Activated CD8-positive, alpha-beta T cell treated with anti-CD3 and anti-CD28 coated beads, Interleukin-2, amount 10 ng/mL, durations not matched to agents 7 days and 5 days (primary cell): ENCODE measurements at places on chromosomes 16 and 17.

DNA sequence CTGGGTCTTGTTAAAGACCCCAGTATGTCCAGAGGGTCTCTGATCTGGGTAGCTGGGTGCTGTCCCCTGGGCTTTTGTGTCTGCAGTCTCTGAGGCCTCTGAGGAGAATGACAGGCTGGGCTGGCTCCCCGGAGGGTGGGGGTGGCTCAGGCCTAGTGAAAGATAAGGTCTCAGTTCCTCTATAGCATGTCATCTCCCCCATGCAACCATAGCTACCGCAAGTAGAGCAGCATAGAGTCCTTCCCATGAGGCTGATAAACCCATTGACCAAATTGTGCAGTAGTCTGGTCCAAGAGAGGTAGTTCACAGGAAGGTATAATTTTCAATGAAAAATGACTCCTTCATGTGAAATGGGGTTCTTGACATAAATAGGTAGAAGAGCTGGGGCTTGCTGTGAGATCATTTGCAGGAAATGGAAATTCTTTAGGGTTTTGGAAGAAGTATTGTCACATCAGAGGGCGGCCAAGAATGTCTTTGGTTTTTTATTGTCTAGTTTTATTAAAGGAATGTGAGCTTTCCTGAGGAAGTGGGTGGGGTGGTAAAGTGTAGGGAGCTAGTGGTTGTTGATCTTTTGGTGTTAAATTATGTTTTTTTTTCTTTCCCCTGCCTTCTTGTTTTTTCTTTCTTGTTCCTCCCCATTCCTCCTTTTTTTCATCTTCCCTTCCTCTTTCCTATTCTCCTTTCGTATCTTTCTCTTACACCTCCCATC, 21.0 kb downstream of the SLC7A6OS start:
- peak; percentile 74 for DNase-seq

DNA sequence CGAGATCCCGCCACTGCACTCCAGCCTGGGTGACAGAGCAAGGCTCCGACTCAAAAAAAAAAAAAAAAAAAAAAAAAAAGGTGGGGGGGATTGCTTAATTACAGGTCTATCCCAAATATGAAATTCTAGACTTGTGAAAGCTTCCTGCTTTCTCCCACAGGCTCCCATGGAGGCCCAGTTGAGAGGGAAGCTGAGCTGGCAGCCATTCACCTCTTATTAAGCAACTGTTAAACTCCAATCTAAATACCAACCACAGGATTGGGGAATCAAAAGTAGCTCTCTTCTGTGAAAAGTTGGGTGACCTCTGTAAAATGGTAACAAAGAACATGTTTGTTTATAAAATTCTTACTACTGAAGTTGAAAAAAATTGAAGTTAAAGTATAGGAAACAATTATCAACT, 45.8 kb upstream of the STAC2 start:
- no peak for DNase-seq

DNA sequence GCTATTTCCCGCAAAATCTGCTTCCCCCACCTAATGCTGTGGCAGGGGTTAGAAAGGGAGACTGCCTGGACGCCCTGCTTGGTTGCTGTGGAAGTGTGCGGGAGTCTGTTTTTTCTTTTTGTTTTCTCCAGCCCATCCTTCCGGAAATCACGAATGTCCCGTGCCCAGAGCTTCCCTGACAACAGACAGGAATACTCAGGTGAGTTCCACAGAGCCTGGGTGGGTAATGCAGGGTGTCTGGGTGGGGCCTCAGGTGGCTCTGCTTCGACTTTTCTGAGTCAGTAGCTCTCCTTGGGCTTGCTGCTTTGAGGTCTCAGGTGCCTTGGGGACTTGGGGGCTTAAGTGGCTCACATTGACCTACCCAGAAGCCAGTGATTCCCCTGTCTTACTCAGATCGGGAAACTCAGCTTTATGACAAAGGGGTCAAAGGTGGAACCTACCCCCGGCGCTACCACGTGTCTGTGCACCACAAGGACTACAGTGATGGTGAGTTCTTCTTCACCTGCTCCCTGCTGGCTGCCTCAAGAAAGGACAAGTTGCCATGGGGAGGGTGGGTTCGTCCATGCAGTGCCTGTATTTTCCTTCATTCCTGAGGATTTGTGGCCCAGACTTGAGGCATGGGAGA, 11.4 kb downstream of the LIMD2 start:
- DNase-seq, result no peak

DNA sequence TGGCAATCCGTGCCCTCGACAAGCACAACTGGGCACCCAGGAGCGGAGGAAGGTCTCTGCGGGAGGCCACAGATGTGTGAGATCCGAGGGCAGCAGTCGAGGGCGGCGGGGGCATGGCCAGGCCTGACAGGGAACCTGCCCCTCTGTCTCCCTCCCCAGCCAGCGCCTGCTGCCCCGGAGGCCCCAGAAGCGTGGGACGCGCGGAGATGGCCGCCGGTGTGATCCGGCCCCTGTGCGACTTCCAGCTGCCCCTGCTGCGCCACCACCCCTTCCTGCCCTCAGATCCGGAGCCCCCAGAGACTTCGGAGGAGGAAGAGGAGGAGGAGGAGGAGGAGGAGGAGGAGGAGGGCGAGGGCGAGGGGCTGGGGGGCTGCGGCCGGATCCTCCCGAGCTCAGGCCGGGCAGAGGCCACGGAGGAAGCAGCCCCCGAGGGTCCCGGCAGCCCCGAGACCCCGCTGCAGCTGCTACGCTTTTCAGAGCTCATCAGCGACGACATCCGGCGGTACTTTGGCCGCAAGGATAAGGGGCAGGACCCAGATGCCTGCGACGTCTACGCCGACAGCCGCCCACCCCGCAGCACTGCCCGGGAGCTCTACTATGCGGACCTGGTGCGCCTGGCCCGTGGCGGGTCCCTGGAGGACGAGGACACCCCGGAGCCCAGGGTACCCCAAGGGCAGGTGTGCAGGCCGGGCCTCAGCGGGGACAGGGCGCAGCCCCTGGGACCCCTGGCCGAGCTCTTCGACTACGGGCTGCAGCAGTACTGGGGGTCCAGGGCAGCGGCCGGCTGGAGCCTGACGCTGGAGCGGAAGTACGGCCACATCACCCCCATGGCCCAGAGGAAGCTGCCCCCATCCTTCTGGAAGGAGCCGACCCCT, 1.7 kb downstream of the PERCC1 start:
- no peak for DNase-seq

GRCh38 chr16:66293207-66293735, 73.2 kb upstream of the CDH5 start:
- no peak for DNase-seq

- no peak for DNase-seq
Measured at GRCh38 chr17:21358682-21359482, 17.3 kb upstream of the KCNJ12 start.

- DNase-seq, result no peak
Measured at GRCh38 chr16:86288716-86289294, 221.5 kb upstream of the FOXF1 start.

GRCh38 chr17:59914274-59914854, 21.4 kb downstream of the RPS6KB1 start:
- DNase-seq, result peak; percentile 35

- DNase-seq, result no peak
Measured at GRCh38 chr17:59491353-59492090, 73.9 kb upstream of the DHX40 start.

DNA sequence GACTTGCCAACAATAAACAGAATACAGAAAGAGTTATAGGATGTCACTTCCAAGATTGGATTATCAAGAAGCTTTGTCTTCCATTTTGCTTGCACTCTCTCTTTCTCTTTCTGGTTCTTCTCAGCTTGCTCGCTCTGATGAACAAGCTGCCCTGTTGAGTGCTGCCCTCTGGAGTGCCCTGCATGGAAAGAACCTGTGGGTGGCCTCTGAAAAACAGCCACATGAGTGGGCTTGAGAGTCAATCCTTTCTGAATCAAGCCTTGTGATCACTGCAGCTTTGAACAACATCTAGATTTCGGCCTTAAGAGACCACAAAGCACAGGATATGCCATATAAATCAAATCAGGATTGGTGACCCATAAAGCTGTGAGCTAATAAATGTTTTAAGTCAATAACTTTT, 185.1 kb downstream of the KIF2B start:
- no peak for DNase-seq

DNA sequence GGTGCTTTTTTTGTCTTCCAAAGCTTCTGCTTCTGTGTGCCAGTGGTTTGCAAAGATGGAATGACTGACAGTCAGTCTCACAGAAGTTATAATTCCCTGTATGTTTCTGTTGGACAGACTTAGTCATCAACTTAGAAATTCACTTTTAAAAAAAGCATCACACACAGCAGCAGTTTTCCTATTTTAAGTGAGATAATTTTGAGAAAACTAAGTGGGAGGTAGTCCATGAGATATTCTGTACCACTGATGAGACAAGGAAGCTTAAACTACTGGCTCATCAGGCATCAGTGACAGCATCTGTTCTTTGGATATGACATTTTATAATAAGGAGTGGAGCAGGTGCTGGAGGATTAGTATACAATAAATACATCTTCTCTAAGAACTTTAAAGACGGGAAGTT, 20.0 kb downstream of the CNP start:
- no peak for DNase-seq

GRCh38 chr17:9670596-9670995, 25.3 kb downstream of the USP43 start:
- DNase-seq, result no peak

GRCh38 chr17:69928611-69929010, 146.4 kb upstream of the KCNJ16 start:
- no peak for DNase-seq

- DNase-seq, result peak; percentile 20
Measured at GRCh38 chr16:6684076-6684673, 648.5 kb upstream of the RBFOX1 start.
